ENCODE measurements at places on chromosomes 5 and 9. TPM values are rescaled to one million over a fixed set of nuclear protein-coding genes. Genes with fewer than 3 reads are reported as not detected.

GRCh38 chr9:127384016-127384730, 12.8 kb upstream of the SLC2A8 start:
- no peak for DNase-seq

GRCh38 chr5:91118796-91119195, 264.3 kb downstream of the ARRDC3 start:
- DNase-seq: no peak

- DNase-seq: no peak
Measured at GRCh38 chr5:173242079-173242478, 7.1 kb upstream of the NKX2-5 start.

DNA sequence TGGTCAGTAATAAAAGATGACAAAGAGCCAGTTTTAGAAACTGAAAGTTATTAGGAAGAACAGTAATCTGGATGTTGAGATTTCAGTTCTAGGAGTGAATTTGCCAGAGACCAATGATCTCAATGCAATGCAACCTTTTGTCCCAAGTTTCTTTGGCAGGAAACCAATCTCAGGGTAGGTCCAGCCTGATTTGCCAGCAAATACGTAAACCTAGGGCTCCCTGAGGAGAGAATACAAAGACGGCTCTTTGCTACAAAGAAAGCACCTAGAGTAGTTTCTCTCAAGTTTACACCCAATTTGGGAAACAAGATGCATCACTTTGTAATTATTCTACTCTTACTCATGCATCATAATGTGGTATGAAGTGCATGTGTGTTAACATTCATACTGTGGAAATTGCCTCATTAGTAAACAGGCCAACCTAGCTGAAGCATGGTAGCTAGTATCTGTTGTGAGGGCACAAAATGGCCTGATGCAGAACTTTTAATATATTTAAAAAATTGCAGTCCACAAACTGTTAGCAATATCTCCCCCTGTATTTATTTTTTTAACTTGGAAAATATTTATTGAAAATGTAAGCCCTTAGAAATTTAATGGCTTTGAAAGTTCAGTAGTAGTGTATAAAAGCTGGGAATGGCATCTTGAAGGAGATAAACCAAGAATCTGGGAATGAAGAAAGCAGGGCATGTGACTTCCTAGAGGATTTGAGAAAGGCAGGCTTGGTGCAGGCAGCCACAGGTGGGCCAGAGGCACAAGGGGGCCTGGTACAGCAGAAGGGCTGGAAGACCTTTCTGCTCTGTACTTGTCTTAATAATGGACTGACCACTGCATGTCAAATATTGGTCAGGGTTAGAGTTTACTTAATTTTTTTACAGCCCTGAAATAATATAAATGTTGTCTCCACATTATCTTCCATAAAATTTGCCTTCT, 59.5 kb downstream of the MAST4 start:
- no peak for DNase-seq

DNA sequence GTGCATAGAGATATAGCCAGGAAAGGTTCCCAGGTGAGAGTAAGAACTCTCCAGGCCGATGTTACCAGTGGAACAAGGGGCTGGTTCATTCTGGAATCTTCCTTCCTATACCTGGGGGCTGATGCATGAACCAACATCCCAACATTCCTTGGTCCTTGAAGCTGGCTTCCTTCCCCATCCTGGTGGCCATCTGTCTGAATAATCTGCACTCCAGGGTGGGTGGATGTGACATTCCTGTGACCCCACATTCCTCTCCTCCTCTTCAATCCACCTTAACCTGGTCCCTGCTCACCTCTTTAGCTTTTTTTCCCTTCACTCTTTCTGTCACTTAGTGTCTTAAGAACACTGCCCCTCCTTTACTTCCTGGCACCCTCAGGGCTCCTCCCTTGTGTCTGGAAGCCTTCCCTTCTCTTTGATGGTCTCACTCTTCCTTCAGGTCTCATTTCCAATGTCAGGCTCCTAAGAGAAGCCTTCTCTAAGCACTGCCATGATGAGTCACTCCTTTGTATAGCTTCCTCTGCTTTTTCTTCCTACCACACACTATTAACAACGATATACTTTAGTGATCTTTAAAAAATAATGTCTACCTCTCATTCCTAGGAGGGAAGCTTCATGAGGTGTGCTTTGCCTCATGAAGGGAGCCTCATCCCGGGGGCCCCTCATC, 80.3 kb downstream of the BOD1 start:
- DNase-seq: no peak

DNA sequence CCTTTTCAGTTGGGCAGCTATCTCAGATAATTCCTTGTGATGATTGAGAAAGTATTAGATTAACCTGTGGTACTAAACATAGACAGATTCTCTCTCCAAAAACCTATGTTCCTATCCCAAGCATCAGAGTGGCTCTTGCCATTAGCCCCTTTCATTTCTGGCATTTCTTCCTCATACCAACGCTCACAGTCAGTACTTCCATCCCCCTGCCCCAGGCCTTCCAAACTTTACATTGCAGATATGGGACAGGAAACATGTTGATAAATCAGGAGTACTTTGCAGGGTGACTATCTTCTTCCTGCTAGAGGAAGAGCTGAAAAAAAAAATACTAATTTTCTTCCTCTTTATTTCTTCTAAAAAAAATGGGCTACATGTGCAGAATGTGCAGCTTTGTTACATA, 442.6 kb upstream of the RGMB start:
- DNase-seq: no peak

Gene TRIM36
- 1.0 TPM for total RNA-seq

DNA sequence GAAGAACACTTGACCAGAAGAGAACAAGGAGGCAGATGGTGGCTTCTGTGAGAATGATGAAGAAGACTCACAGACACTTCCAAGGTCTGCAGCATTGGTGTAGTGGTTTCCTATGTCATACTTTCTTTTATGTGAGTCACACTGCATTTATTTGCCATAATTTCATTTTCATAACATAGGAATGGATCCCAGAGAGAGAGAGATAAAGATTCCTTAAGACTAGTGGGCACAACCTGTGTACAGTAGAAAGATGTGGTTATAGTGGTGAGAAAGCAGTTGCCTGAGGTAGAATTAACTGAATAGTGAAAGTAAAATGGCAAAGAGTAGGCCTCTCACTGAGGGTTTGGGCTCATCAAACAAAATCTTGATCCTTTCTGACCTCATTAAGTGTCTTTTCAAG, 7.6 kb upstream of the CCDC152 start:
- DNase-seq: no peak

Gene CREB3
- total RNA-seq: 44.5 TPM
